NCI-H1436 treated with DMSO at 0.1 percent for 48 hours (cell line): ENCODE measurements at places on chromosomes 4 and X.

DNA sequence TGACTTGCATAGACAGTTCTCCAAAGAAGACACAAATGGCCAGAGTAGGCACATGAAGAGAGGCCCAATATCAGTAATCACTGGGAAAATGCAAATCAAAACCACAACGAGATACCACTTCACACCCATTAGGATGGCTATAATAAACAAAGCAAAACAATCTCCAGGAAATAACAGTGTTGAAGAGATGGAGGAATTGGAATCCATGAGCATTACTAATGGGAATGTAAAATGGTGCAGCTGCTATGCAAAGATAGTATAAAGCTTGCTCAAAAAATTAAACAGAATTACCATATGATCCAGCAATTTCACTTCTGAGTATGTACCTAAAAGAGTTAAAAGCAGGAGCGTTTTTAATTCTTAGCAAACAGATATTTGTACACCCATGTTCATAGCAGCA is 17.0 kb upstream of the TMEM33 start:
- no peak for DNase-seq

GRCh38 chrX:153674219-153674851 is 722 bp upstream of the PNCK start:
- no peak for DNase-seq

DNA sequence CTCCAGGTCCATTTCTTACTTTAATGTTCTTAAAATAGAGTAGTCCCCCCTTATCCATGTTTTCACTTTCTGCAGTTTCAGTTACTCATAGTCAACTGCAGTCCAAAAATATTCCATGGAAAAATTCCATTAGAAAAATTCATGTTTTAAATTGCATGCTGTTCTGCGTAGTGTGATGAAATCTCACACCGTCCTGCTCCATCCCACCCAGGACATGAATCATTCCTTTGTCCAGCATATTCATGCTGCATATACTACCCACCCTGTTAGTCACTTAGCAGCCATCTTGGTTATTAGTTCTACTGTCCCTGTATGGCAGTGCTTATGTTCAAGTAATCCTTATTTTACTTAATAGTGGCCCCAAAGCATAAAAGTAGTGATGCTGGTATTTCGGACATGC is 5.4 kb upstream of the PDLIM5 start:
- DNase-seq: no peak

- no peak for DNase-seq
Measured at GRCh38 chr4:87995435-87995834, 12.0 kb upstream of the PKD2 start.

- no peak for DNase-seq
Measured at GRCh38 chr4:101763576-101763975, 27.0 kb upstream of the BANK1 start.

DNA sequence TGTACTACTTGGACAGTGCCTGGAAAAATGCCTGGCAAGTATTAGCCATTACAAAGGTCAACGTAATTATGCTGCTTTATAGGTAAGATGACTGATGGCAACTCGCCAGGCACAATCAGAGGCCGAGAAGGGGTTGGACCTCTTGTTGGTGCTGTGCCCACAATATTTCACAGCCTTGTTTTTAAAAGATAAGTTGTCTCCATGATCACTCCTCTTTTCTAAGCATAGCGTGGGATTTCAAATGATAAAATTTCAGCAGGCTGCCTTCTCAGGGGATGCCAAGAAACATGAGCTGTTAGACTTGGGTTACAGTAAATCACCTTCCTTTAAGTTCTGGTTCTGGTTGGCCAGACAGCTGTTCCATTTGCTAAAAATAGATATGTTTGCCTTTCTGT is 26.9 kb downstream of the HOPX start:
- no peak for DNase-seq

- no peak for DNase-seq
Measured at GRCh38 chr4:46123913-46124755, at the start of gene GABRG1. Gene GABRG1 (minus strand): TSS chr4:46124054. CDS start chr4:46123913, 141 bp downstream.

GRCh38 chr4:83071116-83071515 is 36.1 kb downstream of the COPS4 start:
- no peak for DNase-seq

DNA sequence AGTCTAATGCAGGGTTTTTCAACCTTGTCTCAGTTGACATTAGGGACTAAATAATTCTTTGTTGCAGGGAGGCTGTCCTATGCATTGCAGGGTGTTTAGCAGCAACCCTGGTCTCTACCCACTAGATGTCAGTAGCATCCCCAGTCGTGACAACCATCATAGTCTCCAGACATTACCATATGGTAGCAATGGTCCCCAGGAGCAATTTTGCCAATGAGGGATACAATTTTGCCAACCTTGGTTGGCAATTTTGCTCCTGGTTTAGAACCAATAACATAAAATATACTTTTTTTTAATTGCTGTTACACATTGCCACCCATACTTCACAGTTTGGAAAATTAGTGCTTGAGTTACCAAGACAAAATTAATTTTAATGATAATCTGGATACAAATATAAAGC is 6.0 kb downstream of the EREG start:
- no peak for DNase-seq

GRCh38 chrX:41265615-41266014 is 68.3 kb upstream of the DDX3X start:
- DNase-seq: no peak

DNA sequence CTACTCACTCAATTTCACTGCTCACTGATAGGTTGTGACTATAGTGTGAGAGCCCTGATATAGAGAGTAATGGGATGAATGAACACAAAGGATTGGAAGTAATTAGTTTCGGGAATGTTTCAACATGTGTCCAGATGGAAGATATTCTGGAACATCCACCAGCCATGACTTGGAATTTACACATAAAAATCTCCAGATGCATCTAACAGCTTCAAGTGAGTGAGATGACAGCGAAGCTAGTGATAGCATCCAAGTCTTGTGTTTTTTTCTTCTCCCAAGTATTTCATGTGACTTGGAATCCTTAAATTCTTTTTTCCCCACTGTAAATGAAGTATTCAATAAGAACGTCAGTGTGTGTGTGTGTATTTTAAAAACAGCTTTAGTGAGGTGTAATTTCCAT is 82.1 kb downstream of the CLDN34 start:
- DNase-seq: no peak

- no peak for DNase-seq
Measured at GRCh38 chr4:5712517-5712916, 1.5 kb downstream of the EVC start.

- DNase-seq: peak; percentile 4
Measured at GRCh38 chr4:170089274-170089667, 485 bp downstream of the AADAT start.

- DNase-seq: no peak
Measured at GRCh38 chr4:115054836-115055235, 58.6 kb downstream of the NDST4 start.

DNA sequence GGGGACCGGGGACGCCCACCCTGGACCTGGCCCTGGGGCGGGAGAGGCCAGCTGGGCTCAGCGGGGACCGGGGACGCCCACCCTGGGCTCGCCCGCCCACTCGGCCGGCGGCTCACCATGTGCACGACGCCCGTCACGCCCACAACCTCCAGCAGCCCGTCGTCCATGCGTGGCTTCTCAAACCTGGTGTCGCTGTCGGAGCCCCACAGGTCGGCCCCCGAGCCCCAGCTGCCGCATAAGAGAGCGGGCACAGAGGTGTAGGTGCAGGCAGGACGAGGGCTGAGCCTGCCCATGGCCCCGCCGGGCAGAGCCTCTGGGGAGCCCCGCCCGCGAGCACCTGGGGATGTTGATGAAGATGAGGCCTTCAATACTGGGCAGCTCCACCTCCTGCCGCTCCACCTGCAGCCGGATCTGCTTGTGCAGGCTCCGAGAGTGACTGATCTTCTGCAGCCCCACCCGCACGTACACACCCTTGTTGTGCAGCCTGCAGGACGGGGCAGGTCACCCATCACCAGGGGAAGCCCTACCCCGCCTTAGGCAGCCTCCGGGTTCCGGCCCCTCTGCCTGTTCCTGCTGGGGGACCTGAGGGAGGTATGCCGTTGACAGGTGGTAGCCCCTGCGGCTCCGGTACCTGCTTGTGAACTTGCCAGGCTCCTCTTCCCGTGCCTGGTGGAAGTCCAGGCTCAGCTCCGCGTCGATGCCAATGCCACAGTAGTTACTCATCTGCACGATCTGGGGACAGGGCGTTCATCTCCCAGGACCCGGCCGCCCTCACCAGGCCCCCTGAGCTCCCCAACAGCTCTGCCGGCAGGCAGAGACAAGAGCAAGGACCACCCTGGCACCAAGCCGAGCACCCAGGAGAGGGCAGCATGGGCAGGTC is 11.8 kb downstream of the DGKQ start:
- no peak for DNase-seq
